ENCODE measurements at places on chromosomes 7 and 10. TPM values are rescaled to one million over a fixed set of nuclear protein-coding genes. Genes with fewer than 3 reads are reported as not detected.

The HECW1 gene
- 0.48 TPM for total RNA-seq

DNA sequence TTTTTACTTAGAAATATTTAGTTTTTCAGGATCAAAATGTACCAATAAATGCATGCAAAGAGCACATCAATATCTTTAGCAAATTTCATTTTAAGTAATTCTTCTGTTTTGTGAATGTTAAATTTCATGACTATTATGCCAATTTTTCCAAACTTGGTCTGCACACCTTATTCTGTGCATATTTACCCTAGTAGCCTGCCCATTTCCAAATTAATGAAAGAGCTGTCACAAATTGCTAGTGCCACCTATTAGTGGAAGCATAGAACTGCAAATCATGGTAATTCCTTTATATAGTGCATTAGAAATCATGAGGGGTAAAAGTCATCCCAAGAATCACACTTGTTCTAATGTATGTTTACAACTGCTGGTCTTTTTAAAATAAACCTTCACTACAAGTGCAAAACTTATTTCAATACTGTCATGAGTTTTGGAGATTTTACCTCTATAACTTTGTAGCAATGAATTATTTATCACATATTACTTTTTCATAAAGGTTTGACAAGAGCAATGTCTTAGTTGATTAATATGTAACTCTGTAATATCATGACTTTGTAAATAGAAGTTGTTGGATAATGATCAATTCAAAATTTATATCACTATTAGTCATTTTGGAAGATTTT, 5.7 kb downstream of the SEMA3A start:
- H3K36me3 ChIP-seq = no peaks in the 10 kb centered on the region
- peak overlapping the region; percentile 81 for H3K27ac ChIP-seq
- H3K27me3 ChIP-seq = no peaks in the 10 kb centered on the region
- H3K4me3 ChIP-seq = no peak overlapping the region
- H3K4me1 ChIP-seq = peaks cover 18% of the 10 kb centered on the region

- peaks cover 14% of the 10 kb centered on the region for H3K4me1 ChIP-seq
- no peaks in the 10 kb centered on the region for H3K27me3 ChIP-seq
- no peak for DNase-seq
- no peak overlapping the region for H3K27ac ChIP-seq
- no peaks in the 10 kb centered on the region for H3K36me3 ChIP-seq
Measured at GRCh38 chr7:47149208-47149839, 432.6 kb downstream of the TNS3 start.

DNA sequence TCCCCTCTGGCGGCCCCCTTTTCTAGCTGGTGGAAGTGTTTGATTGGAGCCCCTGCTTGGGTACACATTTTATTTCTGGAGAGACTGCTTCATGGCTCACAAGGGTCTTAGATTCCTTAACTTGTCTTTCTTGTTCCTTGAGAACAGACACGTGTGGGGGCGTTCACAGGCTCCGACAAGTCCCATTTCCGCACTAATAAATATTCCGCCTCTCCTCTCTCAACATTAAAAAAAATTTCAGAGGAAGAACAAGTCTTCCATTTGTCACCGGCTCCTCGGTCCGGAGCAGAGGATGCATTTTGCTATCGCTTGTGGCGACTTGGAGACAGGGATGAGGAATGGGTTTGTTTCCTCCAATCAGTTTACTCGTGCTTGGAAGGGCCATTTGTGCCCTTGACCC, 134.0 kb upstream of the PODXL start:
- peaks cover 95% of the 10 kb centered on the region for H3K27me3 ChIP-seq
- no peaks in the 10 kb centered on the region for H3K4me1 ChIP-seq
- DNase-seq = no peak
- H3K27ac ChIP-seq = no peak overlapping the region

DNA sequence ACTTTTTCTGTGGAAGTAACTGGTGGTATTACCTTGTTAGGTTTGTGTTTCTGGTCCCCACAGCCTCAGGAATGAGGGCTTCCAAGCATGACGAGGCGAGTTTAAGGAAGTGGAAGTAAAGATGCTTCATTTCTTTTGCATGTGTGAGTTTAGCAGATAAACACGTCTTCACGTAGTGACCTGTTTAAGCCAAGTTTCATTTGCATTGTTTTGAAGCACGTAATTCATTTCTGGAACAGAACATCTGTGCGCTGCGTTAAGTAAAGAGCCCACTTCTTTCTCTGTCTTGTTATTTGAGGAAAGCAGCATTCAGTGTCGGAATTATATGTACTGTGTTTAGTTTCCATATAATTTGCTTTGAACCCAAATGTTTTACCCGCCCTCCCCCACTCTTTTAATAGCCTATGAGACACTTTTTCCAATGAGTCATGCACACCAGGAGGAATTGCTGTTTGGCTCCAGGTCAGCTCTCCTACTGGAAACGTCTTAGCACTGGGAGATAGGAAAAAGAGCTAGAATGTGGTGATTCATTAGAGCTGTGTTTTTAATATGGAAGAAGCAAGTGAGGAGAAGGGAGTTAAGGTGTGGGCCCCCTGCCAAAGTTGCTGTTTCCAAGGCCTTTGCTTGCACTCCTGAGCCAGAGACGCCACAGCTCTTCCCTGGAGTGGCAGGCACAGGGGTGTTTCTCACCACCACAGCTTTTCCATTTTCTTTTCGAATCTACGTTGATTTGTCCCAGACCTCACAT, 36.7 kb downstream of the BTBD16 start:
- DNase-seq = peak; percentile 52
- H3K36me3 ChIP-seq = no peaks in the 10 kb centered on the region
- H3K27me3 ChIP-seq = no peaks in the 10 kb centered on the region
- H3K4me1 ChIP-seq = peaks cover 22% of the 10 kb centered on the region

GRCh38 chr7:99779949-99780348, 4.0 kb downstream of the CYP3A4 start:
- H3K27me3 ChIP-seq = 0 out of 2 replicates have a peak, but pooled peaks cover 4% of the 10 kb centered on the region
- no peak for DNase-seq
- no peak overlapping the region for H3K27ac ChIP-seq
- H3K4me1 ChIP-seq = 0 out of 2 replicates have a peak, but pooled peaks cover 5% of the 10 kb centered on the region
- H3K4me3 ChIP-seq = no peak overlapping the region

DNA sequence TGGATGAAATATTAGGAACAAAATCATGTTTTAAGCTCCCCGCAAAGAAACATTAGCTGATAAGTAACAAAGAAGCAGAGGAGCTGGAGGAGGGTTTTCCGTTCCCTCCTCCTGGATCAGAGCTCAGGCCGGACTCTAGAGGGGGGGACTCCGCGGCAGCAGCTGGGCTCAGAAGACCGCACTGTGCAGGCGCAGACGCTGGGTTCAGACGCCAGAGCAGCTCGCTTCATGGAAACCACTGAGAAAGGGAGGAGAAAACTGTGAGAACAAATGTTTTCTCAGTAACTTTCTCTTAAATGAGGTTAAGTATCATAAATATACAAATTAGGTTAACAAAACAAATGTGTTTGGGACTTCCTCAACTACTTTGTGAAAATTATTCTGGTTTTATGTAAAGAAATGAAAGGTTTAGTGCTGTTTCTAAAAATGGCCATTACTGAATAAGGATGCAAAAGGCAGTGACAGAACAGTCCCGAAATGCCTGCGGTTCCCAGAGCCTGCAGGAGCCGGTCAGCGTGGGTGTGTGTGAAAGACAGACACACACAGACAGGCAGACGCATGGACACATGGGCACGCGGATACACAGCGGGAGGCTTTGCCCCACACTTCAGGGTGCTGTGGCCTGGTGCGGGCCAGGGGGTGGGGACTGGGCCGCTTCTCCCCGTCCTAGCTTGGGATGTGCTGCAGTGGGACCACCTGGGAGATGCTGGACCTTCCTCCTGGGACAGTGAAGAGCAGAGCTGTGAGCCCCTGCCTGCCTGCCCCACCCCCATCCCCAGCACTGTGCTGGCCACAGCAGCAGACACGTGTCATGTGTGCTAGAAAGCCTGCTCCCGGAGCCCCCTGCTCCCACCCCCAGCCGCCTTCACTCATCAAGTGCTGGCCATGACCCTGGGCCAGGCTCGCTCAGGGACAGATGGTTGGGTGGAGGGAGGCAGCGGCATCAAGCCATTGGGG, 20.3 kb upstream of the ADGRA1 start:
- H3K27ac ChIP-seq = no peak overlapping the region
- H3K27me3 ChIP-seq = peaks cover 29% of the 10 kb centered on the region

- no peak overlapping the region for H3K27ac ChIP-seq
- no peaks in the 10 kb centered on the region for H3K27me3 ChIP-seq
- no peak for DNase-seq
- peaks cover 11% of the 10 kb centered on the region for H3K4me1 ChIP-seq
Measured at GRCh38 chr7:17552952-17553351, 254.5 kb downstream of the AHR start.
